ENCODE measurements at places on chromosomes 2 and 18.
A peak's percentile ranks its signal among the peaks of the same experiment; 100 is the strongest.

- no peak for DNase-seq
These were observed 125.4 kb downstream of the CTIF start for GRCh38 chr18:48663931-48664847.

DNA sequence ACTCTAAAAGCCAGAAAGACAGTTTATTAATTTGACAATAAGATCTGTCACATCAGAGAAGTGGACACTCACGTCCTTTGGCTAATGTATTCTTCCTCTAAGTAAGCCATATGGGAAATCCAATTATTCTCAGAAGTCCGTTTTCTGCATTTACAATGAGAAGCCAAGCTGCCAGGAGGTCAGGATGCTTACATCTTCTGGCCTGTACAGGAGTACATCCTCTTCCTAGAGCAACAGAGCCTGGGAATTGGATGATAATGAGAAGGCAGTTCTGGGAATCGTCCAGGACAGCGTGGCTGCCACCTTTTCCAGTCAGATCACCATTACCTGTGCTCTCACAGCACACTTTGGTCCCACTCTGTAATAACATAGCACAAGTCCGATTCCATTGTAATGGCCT is 5.2 kb downstream of the RAPGEF4 start:
- DNase-seq, result no peak

DNA sequence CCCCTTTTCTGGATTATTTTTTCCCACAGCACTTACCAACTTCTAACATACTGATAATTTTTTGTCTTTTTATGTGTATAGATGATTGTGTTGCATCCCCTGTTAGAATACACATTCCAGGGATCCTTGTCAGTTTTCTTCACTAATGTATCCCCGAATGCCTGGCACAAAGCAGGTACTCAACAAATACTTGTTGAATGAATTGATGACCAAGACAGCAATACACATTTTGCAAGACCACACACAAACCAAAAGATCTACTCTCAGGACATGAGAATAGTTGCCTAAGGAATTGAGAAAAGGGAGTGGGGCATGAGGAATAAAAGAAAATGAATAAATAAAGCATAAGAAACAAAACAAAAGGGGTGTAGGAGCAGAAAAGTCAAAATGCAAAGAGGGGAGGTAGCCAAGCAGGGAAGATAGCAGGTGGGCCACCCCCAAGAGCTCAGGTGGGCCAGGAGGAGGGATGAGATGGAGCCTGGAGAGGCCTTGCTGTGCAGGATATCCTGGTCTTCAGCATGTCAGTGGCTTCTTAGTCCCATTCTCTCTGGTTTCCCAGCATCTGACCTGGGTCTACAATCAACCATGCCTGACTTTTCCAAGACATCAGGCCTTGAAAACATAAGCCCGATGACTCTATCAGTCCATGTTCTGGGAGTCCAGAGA is 38.5 kb upstream of the FZD7 start:
- DNase-seq, result no peak

DNA sequence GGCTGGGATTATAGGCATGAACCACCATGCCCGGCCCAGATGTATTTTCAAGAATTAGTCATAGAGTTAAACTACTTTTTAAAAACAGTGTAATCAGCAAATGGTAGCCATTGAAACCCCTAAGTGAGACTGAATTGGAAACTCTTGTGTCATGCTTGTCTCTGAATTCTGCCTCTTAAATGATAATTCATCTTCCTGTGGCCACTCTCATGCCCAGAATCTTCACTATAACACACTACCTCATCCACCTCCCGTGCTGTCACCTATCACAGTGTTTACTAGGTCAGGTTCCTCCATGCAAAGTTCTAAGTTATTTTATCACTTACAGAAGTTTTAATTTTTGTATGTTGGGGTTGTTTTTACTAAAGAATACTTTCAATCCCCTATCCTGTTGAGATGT is 197.5 kb downstream of the PHLPP1 start:
- DNase-seq, result no peak

- no peak for DNase-seq
These were observed 13.5 kb downstream of the RASGRP3 start for GRCh38 chr2:33489835-33490431.

DNA sequence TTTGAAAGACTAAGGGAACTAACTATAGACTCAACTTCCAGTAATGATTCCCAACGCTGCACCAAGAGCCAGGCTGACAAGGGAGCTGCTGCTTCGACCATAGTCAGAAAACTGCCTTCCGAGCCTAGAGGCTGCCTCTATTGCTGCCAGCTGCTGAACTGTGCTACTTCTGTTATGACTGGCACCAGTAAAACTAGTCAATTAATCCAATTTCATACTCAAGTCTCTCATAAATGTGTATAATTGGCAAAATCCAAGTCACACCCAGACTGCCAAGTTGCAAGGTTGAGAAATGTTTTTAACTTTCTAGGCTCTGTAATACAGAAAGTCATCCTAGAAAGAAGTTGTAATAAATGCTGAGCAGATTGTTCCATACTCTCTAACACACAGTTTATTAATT is 117.4 kb downstream of the SPOPL start:
- DNase-seq, result no peak

DNA sequence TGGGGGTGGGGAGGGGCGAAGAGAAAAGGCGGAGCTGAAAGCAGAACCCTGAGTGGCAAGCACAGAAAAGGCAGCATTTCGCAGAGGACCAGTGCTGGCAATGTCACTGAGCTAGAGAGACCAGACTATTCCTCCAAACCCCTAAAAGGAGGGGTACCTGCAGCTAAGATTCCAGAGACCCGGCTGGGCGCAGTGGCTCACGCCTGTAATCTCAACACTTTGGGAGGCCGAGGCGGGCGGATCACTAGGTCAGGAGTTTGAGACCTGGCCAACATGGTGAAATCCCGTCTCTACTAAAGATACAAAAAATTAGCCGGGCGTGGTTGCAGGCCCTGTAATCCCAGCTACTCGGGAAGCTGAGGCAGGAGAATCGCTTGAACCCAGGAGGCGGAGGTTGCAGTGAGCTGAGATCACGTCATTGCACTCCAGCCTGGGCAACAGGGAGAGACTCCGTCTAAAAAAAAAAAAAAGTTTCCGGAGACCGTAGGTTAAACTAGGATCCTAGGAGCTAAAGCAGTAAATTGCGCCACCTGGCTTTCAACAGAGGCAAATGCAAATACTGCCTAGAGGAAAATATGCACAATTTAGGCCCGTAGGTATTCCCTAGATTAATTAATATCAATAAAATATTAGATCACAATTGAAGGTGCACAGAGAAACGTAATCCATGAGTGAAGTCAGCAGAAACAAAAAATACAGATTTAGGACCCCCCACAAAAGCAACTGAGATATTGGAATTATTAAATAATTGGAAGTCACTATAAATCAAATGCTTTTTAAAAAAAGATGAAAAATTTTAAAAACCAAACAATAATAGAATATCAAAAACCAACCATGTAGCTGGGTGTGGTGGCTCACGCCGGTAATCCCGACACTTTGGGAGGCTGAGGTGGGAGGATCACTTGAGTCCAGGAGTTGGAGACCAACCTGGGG is 4.9 kb downstream of the UCN start:
- peak; percentile 44 for DNase-seq

DNA sequence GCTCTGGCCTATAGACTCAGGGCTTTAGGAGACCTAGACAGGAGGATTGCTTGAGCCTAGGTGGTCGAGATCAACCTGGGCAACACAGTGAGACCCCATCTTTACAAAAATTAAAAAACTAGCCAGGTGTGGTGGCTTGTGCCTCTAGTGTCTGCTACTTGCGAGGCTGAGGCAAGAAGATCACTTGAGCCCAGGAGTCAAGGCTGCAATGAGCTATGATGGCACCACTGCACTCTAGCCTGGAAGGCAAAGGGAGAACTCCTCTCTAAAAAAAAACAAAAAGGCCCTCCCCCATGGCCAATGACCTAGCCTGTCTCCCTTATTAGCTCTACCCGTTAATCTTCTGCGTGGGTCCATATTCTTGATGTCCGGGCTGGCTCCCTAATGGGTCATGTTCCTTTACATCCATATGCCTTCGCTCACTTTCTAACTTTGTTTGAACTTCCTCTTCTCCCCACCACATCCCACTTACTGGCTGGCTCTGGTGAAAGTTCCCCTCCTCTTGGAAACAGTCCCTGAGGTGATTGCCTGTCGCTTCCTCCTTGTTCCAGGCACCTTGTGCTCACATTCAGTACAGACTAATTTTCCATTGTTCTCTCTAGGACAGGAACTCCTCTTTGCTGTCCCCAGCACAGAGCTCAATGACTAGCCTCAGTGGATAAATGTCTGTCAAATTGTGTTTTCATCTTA is 103.0 kb downstream of the AFF3 start:
- DNase-seq, result no peak

DNA sequence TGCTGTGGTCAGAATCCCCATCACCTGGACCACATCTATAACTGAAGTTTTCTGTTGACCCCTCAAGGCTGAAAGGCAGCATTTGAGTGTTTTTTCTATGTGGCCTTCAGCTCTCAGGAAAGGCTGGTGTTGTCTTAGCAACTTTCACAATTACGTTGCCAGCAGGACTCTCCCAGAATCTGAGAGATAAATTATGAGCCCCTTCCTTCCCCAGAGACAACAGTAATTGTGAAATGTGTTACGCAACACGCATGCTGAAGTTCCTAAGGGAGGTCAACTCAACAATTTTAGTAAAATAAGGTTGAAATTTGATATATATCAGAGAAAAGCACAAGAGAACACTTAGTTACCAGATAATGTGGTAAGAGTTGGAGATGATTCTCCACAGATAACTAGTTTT is 216.5 kb upstream of the SLC8A1 start:
- no peak for DNase-seq

GRCh38 chr2:67565761-67566160 is 168.6 kb downstream of the ETAA1 start:
- no peak for DNase-seq

GRCh38 chr2:131039535-131039907 is 53.7 kb downstream of the FAM168B start:
- DNase-seq, result no peak

- DNase-seq, result peak; percentile 9
These were observed 119.9 kb downstream of the ETAA1 start for GRCh38 chr2:67516899-67517530.

DNA sequence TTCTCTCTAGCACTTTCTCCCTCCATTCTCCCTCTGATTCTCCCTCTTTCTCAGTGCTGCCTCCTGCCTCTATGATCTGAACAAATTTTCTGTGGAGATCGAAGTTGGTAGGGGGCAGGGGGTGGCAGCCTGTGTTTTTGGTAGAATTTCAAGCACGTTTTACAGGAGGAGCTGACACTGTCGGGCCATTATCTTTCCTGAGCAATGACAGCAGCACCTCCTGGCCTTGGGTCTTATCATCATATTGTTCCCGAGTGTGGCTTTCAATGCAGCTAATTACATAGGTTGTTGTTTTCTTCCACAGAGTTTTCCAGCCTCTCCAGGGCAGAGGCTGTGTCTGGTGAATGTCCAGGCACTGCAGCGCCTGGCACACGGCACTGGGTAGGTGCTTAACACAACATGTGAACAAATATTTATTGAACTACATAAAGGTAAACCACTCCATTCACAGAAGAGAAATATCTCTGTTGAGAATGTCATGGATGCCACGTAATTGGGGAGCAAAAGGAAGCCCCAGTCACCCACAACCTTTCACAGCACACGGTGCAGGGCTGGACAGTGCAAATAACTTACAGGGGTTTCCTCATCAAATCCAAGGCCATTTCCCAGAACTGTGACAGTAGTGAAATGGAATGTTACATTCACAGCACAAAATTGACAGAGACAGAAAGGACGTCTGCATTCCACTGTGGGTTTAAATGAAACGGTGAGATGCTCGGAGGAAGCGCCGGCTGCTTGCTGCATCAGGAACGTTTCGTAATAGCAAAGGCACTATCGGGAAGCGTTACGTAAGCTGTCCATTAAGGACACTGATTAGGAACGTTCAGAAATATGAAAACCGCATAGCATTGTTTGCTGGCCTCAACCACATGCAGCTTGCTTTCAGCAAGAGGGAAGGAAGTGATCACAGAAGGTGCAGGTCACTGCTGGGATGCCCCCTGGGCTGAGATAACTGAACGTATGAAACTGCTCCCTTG is 6.5 kb upstream of the KCNG2 start:
- no peak for DNase-seq

DNA sequence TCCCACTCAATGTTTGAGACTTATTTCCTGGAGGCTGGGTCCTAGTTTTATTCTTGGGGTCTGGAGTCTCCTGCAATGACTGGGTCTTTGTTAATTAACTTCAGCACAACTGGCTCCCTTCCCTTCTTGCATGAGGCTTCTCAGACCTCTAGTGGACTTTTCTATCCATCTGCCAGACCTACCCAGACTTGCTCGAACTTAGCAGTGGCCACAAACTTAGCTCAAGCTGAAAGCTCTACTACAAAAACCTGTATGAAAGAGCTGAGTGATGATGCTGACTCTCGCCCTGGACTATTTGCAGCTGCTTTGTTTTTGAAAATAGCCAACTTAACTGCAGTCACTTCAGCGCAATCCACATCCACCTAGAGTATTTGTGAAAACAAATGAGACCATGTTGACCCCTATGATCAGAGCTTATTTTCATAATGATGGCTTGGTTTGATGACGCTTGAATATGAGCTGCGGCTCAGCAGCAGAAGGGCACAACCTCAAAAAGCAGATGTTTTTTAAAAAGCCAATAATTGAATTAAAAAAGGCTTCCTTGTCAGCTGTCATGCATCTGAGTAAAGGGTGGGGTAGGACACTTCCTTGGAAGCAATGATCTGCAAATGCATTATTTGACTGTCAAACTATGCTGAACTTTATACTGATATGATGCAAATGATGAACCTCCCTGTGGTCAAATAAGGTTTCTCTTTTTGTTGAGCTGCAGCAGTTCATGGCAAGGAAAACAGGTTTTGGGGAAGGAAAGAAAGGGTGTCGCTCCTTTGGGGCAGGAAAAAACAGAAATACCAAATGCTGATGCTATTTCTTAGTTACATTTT is 10.6 kb upstream of the ANXA4 start:
- no peak for DNase-seq

DNA sequence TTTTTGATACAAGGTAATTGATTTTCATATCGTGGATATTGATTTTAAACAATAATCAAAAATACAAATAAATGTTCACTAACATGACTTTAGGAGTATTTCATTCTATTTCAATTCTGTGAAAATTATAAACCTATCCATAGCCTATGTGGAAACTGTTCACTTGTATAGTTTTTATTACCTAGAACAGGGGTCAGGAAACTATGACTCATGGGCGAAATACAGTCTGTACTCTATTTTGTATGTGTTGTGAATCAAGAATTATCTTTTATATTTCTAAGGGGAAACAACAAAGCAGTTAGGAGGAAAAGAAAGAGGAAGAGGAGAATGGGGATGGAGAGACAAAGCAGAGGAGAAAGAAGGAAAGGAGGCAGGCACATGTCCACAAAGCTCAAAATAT is 181.7 kb upstream of the VRK2 start:
- no peak for DNase-seq

GRCh38 chr2:105113616-105114291 is 75.9 kb downstream of the MRPS9 start:
- DNase-seq, result no peak

All from NCI-H2081 treated with DMSO at 0.1 percent for 48 hours (cell line).